ENCODE measurements at places on chromosomes 3 and 15.
A peak's percentile ranks its signal among the peaks of the same experiment; 100 is the strongest.

DNA sequence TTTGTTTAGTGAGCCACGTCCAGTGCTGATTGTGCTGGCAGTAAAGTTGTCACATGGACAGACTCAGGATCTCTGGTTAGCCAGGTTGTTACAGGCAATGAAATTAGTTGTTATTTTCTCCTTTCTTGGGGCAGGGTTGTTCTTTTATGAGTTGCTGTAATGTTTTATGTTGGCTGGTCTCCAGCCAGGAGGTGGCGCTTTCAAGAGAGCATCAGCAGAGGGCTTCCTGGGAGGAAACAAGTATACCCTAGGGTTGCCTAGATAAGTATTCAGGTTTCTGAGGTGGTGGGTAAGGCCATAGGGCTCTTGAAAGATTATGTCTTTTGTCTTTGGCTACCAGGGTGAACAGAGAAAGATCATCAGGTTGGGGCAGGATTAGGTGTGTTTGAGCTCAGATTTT is 14.5 kb upstream of the CFAP20DC start:
- DNase-seq = no peak

- DNase-seq = no peak
These were observed 8.8 kb downstream of the NUP210 start for GRCh38 chr3:13411186-13411860.

- no peak for DNase-seq
These were observed 95.0 kb upstream of the NMNAT3 start for GRCh38 chr3:139772539-139773500.

GRCh38 chr3:131551761-131552160 is 49.0 kb upstream of the MRPL3 start:
- no peak for DNase-seq

DNA sequence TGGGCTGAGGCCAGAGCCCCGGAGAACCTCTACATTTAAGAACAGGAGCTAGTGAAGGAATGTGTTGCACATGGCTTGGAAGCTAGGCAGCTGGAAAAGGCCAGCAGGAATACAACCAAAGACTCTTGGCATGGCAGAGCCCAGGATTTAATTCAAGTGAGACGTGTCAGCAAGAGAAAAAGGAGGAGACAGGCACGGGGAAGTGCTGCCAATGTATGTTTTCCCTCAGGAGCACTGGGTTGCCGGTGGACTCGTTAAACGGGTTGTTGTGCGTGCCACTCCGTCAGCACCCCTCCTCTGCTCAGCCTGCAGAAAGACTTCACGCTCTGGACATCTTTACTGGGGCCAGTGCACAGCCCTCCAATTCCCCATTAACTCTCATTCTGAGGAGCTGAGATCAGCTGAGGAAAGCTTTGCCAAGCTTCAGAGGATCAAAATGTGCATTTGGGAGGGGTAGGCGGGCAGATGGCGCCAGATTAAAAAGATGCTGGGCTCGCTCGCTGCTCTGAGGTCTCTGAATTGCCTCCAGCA is 103.7 kb downstream of the PDZRN3 start:
- no peak for DNase-seq

DNA sequence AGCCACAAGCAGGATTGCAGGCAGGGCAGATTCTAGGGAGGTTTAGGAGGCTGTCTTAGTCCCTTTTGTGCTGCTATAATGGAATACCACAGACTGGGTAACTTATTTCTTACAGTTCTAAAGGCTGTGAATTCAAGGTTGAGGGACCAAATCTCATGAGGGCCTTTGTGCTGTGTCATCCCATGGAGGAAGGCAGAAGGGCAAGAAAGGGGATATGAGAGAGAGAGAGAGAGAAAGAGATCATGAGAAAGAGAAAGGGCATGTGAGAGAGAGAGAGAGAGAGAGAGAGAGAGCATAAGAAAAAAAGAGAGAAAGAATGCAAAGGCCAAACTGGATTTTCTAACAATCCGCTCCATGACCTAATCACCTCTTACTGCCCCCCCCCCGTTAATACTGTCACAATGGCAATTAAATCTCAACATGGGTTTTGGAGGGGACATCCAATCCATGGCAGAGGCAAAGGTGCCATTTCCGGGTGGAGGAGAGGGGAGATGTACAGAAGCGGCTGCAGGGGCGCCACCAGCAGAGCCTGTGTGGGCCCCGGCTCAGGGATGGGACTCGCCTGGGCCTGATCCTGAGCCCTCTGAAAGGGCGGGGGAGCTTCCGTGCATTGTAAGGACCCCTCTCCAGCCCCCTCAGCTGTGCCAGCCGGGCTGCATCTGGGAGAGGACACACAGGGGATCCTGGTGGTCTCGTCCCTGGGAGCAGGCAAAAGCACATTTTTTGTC is 20.5 kb downstream of the MRPS11 start:
- DNase-seq = no peak

GRCh38 chr15:61115679-61116078 is 113.4 kb downstream of the RORA start:
- no peak for DNase-seq

GRCh38 chr3:123275691-123276090 is 73.9 kb downstream of the SEC22A start:
- no peak for DNase-seq

DNA sequence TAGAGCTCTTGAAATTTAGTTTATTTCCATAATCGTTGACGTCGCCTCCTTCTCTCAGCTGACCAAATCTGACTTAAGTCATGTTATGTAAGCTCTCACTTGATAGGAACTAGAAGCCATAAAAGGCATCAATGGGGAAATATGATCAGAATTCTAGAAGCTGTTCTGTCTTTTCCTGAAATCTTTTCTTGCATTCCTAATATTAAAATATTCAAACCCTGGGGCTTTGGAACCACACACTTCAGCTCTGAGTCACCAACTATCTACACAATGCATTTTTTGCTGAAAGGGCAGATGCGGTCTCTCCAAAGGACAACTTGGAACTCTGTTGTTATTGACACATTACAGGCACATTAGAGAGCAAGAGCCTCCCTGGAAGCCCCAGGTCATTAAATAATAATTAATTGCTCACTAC is 91.3 kb downstream of the LARS2 start:
- DNase-seq = no peak

DNA sequence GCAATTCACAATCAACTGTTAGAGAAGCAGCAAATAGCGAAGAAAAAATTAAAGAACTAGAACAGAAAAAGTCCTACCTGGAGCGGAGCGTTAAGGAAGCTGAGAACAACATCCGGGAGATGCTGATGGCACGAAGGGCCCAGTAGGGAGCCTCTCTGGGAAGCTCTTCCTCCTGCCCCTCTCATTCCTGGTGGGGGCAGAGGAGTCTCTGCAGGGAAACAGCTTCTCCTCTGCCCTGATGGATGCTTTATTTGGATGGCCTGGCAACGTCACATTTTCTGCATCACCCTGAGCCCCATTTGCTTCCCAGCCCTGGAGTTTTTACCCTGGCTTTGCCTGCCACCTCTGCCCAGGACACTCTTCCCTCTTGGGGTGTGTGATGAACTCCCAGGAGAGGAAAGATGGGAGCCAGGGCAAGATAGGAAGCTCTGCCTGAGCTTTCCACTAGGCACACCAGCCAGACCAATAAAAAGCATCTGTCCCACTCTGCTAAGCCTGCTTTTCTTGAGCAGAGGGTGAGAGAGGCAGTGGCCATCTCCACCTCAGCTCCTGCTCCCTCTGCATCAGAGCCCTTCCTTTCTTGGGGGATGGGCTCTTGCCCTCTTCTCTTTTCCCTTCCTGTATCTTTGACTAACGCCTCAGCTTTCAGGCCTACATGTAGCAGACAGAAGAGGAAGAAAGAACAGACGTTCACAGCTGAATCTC is 39.4 kb downstream of the PPARG start:
- DNase-seq = no peak

GRCh38 chr3:59450946-59451763 is 401.3 kb upstream of the CFAP20DC start:
- DNase-seq = peak; percentile 50

GRCh38 chr3:31495971-31496665 is 36.6 kb upstream of the STT3B start:
- no peak for DNase-seq

DNA sequence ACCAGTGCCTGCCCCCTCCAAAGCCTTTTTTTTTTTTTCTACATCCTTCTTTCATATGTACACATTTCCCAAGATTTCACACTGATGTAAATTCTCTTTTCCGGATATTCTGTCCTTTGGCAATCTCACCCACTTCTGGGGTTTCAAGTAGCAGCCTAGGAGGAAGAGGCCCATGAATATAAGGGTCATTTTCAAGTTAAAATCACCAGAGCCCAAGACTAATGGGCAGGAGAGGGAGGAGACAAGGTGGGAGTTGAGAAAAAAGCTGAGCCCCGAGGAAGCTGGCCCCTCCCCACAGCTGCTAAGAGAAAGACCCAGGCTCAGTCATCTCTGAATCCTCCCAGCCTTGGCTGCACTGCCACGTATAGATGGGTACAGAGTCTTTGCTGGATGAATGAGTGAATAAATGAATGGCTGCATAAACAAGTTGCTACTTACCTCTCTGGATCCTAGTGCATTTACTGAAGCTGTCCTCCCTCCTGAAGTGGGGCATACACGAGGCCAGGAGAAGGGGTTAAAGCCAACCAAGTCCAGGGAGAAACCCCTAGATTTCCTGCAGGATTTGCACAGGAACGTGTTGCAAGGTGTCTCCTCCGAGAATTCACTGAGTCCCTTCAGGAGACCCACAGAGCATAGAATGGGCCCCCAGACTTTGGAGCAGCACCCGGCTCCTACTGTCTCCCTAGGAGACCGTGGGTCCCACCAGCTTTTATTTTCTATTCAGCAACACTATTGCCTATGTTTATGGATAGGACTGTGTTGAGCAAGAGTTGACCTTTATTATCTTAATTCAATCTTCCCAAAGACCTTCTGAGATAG is 100.8 kb upstream of the LIPC start:
- no peak for DNase-seq

- DNase-seq = no peak
These were observed 4.7 kb downstream of the RBMS3 start for GRCh38 chr3:29285471-29286071.

DNA sequence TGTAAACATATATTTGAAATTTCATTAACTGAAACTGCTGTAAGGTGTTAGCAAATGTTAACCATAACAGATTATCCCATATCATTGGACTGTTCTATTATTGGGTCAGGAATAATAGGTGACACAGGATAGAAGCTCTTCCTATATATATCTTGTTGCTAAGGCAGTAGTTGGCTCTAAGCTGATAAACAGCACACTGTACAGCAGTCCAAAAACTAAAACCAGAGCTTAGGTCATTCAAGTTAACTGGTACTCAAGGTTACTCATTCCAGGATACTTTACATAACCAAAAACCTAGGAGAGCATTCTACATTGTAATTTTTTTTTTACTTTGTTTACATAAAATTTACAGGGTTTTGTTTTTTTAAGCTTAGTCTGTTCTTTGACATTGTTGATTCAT is 8.9 kb downstream of the DNAJC19 start:
- no peak for DNase-seq

GRCh38 chr15:56176996-56177395 is 66.7 kb downstream of the RFX7 start:
- DNase-seq = no peak

GRCh38 chr15:95644100-95644875 is 686.2 kb upstream of the NR2F2 start:
- DNase-seq = no peak

DNA sequence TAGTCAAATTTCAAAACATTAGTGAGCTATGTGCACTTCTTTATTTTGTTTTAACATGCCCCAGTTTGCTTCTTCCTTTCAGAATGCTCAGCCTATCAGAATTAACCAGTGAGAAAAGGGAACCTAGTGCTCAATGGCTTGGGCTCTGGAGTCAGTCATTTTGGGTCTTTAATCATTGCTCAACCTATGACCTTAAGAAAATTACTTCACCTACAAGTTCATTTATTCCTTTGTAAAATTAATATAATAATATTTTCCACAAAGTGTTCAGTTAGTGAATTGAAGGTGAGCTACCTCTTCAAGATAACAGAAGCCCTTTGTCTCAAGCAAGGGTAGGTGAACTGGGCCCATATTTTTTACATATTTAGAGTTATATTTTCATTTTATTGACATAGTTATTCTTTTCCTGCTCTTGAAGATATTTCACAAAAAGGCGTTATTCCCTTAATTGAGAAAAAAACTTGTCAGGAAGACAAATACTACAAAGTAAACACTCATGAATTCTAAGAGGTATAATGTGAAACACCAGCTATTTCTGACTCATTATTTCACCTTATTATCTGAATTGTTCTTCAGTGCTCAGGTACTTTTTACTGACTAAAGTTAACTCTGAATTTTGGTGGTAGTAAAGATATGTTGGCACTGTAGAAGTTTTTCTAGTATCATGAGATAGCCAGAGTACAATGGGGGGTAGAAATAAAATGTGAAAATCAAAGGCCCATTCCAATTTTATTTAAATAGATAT is 415.5 kb downstream of the NAALADL2 start:
- no peak for DNase-seq

- no peak for DNase-seq
These were observed 576 bp downstream of the LRRFIP2 start for GRCh38 chr3:37173806-37174205.

DNA sequence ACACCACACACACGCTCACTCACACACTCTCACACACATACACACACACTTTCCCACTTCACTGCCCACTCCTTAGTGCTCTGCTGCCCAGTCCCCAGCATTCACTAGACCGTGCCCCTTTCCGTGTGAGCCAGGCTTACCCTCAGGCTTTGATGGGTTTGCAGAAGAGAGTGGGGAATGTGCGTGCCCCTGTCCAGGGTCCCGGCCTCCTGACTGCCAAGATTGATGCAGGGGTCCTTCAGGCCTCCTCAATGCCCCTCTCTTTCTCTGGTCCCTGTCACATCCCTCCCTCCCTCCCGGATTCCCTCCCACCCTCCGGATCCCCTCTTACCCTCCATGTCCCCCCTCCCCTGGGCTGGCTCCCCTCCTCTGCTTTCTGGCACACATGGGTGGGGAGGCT is 27.9 kb upstream of the KIF23 start:
- DNase-seq = no peak

- peak; percentile 54 for DNase-seq
These were observed 127.8 kb downstream of the CHDH start for GRCh38 chr3:53718462-53718861.

GRCh38 chr3:186525369-186526255 is 18.6 kb downstream of the CRYGS start:
- no peak for DNase-seq

- DNase-seq = no peak
These were observed 47.8 kb downstream of the SPRED1 start for GRCh38 chr15:38300395-38300794.

DNA sequence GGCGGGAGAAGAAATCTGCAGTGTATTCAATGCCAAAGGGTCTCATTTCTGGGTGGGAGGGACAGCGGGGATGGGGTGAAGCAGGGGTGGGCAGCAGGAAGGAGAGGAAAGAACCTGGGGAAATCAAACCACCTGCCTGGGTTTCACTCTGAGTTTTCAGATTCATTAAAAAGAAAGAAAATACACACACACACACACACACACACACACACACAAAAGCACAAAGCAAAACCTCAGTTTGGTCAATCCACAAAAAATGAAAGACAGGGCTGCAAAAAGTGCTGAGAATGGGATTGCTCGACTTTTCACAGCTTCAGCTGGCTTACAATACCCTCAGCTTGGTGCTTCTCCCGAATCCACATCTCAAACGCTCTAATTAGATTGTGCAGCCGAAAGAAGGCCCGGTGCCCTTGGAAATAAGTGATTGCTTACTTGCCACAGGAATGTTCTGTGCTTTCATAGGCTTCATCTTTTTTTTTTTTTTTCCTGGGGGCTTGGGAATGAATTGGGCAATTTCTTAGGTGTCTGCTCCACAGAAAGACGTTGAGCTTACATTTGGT is 370.5 kb downstream of the RORA start:
- DNase-seq = no peak
